ENCODE measurements at places on chromosomes 11 and 22.

DNA sequence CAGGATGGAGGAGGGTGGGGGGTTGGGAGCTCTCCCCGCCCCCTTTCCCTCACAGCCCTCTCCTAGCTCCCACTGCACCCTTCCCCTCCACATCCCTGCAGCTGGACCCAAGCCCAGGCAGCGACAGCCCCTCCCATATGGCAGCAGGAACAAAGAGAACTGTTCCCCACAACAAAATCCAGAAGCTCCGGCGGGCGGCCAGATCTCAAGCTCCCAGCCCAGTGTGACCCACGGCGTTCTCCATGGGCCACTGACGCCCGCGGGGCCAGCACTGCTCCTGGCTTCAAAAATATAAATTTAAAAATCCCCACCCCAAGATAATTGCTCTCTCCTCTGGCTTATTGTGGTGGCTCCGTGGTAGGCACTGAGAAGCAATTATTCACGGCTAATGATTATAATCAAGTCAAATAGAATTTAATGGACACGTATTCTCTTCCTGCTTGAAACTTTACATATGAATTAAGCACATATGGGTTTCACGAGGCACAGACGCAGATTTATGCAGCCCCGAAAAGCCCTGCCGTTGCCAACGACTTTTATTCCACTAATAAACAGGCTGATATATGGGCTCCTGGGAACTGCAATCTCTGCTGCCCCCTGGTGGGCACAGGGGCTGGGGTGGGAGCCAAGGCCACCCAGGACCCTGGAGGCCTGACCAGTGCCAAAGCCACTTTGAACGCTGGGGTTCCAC is 17.5 kb downstream of the MACROD1 start:
- DNase-seq: peak; percentile 60

GRCh38 chr11:94767701-94768601 is at the start of gene AMOTL1:
AMOTL1 (plus strand) TSS chr11:94768356; CDS start chr11:94768512, 156 bp downstream.
- DNase-seq: no peak

DNA sequence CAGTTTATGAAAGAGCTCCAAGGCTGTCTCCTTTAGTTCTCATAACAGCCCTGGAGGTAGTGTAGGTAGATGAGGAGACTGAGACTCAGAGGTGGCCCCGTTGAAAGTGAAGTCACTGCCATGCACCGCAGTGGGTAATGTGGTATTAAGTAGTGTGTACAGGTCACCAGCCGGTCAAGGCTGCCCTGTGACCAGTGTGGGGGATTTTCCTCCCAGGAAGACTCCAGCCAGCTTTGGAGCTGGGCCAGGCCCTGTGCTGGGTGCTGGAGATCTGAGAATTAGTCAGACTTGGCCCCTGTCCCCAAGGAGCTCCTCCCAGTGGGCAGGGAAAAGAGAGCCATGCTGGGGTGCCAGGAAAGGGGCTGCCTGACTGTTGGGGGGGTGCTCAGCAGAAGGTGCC is 5.3 kb downstream of the OMP start:
- DNase-seq: no peak

DNA sequence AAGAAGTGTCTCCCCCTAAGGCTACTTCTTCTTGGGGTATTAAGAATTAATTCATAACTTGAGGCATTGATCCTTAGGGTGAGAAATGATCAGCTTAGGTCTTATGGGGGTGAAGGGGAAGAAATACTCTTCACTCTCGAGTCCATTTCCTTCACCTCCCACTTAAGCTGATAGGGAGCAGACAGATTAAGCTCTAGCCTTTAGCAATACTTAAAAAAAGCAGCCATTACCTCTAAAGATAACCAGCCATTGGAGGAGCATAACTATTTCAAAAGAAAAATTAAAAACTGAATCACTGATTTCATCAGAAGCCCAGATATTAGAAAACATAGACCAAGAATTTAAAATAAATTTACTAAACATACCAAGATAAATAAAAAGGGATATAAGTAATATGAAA is 60.5 kb downstream of the ENTHD1 start:
- no peak for DNase-seq

DNA sequence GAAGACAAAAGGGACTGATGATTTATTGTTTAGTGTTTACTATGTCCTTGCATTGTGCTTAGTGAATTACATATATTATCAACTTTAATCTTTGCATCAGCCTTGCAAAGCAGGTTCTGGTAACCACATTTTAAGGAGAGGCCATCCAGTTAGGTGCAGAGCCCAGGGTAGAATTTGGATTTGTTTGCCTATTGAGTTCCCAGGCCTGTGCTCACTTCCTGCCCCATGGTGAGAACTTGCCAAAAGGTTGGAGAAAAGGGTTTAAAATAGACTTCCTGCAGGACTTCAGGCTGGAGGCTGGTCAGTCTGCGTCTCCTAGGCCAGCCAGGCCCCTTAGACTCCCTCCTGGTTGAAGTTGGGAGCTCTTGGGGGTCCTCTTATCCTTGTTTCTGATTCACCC is 72.1 kb downstream of the ATXN10 start:
- DNase-seq: no peak

GRCh38 chr22:35523167-35523947 is 17.3 kb upstream of the RASD2 start:
- no peak for DNase-seq

DNA sequence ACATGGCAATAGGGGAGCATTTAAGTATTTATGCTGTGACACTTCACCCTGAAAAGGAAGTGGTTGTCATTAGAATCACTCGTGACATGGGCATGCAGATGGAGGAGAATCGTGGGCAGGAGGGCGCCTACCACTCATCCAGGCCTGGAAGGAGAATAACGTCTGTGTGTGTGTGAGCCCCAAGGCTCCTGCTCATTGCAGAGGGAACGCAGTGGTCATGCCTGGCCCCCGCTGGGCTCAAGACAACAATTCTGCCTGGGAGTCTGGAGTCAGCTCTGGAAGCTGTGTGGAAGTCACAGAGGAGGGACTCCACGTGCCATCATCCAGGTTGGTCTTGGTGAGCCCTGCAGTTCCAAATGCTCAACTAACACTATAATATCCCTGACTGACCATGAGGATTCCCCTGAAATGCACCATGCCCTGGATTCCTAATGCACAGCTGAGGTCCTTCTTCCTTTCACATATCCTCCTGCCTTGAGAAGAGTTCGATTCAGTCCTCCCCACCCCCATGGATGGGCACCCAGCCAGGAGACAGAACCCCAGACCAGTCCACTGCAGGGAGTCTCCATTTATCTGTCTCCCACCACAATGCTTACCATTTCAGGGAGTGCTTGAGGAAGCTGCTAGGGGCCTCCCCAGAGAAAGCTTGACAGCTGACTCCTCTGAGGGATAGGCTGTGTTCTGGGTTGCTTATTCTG is 446.9 kb upstream of the B3GAT1 start:
- DNase-seq: no peak

- no peak for DNase-seq
These were observed 234.5 kb downstream of the METTL15 start for GRCh38 chr11:28342716-28343115.

GRCh38 chr11:110860461-110860860 is 148.2 kb upstream of the ARHGAP20 start:
- DNase-seq: no peak

- no peak for DNase-seq
These were observed 60.5 kb downstream of the APIP start for GRCh38 chr11:34855754-34856095.

DNA sequence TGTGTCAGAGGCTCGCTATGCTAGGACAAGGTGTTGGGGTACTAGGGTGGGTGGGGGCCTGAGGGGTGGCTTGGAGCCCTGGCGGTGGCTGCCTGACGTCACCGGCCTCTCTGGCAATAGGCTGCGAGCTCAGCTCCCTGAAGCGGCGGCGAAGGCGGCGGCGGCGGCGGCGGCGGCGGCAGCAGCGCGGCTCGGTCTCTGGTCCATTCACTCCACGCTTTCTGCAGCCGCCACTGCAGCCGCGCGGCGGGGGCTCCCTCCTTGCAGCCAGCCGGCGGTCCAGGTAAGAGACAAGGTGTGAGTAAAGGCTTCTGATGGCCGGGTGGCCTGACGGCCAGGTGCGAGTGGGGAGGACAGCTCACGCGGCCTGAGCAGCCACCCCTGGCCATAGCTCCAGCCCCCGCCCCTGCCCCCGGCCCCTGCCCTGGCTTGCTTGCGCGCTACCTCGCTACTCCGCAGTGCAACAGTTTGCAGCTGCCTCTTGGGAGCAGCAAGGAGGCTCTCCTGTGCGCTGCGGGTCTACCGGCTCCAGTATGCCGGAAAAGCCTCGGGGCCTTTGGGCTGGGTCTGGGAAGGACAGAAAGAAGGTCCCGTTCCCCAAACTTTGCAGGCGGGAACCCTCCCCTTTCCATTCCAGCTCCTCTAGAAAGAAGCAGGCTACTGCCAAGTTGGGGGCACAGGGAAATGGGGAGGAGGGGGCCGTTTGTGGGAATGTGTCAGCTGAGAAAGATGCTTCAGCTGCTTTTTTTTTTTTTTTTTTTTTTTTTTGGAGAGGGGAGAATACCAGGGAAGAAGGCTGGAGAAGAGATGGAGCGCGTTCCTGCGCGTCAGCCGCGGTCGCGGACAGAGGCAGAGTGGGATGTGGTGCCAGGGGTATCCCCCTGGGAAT is at the start of gene C11orf87:
Gene C11orf87 (plus strand): TSS at position 210 of the 889 bp plus-strand sequence. CDS start 1,444 bp downstream, outside the sequence.
- no peak for DNase-seq

GRCh38 chr11:32334822-32335221 is 100.5 kb downstream of the WT1 start:
- no peak for DNase-seq

GRCh38 chr22:33921525-33922348 is 1.5 kb upstream of the LARGE1 start:
- DNase-seq: no peak

DNA sequence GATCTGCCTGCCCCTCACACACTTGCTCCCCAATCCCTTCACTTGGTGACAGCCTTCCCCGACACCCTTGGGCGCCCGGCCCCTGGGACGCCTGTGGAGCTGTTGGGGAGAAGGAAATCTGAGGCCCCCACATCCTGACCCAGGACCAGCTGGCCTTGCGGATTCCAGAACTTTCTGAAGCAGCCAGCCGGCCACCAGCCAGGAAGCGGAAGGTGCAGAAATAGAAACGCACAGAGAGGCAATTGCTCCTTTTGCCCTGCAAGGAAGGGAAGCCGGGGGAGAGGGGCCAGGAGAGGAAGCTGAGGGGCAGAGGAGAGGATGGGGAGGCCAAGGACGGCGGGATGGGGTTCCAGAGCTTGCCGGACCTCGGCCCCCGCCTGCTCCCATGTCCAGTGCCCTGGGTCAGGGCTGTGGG is 66.7 kb upstream of the LINC01488 start:
- DNase-seq: no peak

DNA sequence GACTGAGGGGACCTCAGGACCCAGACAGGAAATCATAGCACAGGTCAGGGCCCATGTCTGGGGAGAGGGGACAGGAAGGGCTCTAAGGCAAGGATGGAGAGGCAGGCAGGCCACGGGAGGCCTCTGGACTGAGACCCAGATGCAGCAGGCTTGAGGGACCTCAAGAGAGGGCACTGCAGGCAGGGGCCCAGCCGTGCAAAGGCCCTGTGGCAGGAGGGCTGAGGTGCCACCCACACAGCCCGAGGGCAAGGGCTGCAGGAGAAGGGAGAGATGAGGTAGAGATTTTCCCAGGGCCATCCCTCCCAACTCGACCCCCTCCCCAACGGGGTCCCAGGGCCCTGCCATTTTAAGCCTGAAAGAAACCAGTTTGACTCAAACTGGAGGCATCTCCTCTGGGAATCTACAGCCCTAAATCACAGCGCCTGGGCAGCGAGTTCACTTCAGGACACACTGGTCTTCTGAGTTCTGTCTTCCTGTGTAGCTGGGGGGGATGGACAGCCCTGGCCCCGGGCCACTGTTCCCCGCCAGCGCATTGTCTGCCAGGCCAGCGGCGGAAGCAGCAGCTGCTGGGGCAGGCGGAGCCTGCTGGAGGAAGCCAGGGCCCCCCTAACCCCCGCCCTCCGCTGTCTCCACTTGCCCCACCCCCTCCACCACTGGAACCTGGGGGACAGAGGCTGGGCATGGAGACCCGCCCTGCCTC is 20.3 kb upstream of the WNT7B start:
- DNase-seq: no peak

- DNase-seq: no peak
These were observed 81.4 kb downstream of the WNT7B start for GRCh38 chr22:45895436-45896152.

DNA sequence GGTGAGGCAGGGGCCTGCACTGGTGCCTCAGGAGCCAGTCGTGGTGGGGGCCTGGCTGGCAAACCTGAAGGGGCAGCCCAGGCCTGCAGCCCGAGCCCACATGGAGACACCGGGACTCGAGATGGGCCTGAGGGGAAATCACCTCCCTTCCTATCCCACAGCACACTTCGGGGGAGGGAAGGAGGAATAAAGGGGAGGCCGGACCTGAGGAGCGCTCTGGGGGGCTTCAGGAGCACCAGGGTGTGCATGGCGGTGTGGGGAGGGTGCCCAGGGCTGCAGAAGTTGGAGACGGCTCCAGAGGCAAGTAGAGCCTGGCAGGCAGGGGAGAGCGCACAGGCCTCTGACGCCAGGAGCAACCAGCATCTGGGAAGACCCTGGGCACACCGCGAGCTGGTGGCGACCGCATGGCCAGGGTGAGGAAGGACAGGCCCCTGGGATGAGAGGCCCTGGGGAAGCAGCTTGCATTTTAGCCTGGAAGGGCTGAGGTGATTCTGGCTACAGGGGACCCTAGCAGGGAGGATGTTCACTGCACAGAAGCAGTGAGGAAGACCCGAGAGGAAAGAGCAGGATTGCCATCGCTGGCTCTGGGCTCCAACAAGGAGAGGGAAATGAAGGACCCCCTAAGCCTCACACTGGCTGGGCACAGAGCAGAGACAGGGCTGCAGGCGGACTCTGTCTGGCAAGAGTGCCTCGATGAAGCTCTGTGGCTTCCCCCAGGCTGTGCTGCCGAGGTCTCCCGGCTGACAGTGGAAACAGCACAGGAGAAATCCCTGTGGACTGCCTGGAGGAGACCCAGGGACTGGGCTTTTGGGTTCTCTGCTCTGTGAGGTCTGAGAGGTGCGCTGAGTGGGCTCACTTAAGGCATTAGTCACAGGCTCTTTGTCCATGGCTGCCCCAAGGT is 457.7 kb downstream of the BRD1 start:
- DNase-seq: no peak

- DNase-seq: no peak
These were observed 193.6 kb upstream of the CARD18 start for GRCh38 chr11:105333153-105333552.

GRCh38 chr22:37141971-37142370 is 7.7 kb downstream of the IL2RB start:
- no peak for DNase-seq

GRCh38 chr11:16225623-16226022 is 130.7 kb downstream of the SOX6 start:
- DNase-seq: no peak

DNA sequence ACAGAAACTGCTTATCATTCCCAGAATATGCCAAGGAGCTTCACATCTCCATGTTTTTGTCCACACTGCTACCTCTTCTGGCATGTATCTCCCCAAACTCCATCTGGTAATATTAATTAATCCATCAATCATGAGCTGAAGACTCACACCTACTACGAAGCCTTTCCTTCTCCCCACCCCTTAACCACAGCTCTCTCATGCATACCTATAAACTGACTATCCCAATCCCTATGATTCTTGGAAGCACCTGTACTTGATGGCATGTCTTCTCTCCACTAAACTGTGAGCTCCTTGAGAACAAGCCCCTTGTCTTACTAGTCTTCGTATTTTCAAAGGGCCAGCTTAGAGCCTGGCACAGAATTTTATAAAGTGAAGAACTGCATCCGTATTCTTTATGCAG is 47.3 kb downstream of the RELT start:
- DNase-seq: no peak

GRCh38 chr22:38193580-38193979 is 8.2 kb upstream of the MAFF start:
- DNase-seq: no peak

GRCh38 chr11:131638889-131639288 is 268.5 kb downstream of the NTM start:
- DNase-seq: no peak

All from stimulated activated CD8-positive, alpha-beta memory T cell treated with anti-CD3 and anti-CD28 coated beads, Interleukin-15, amount 100 ng/mL, for 24 hours (primary cell).